Stimulated activated CD8-positive, alpha-beta memory T cell treated with anti-CD3 and anti-CD28 coated beads, Interleukin-15, amount 100 ng/mL, for 4 hours (primary cell): ENCODE measurements at places on chromosomes 4 and X.

GRCh38 chr4:188143731-188144130 is 4.5 kb downstream of the TRIML1 start:
- no peak for DNase-seq

DNA sequence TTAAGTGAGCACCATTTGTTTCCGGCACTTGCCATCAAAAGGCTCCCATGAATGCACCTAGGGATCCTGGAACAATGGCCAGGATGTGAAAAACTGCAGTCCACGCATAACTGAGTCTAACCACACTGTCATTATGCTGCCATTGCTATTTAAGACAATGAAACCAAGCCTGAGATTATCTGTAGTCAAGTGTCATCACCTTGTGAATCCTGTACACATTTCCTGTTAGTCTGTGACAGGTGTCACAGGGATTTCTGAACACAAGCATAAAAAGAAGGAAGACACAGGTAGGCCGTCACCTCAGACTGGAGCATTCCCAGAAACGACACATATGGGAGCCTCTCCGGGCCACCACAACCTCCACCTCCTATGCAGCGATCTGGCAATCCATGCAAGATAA is 66.7 kb downstream of the HADH start:
- no peak for DNase-seq

- DNase-seq, result no peak
These were observed 135.3 kb upstream of the IL1RAPL2 start for GRCh38 chrX:104430742-104431119.

- DNase-seq, result no peak
These were observed 112.0 kb upstream of the TTC29 start for GRCh38 chr4:147057611-147058190.

DNA sequence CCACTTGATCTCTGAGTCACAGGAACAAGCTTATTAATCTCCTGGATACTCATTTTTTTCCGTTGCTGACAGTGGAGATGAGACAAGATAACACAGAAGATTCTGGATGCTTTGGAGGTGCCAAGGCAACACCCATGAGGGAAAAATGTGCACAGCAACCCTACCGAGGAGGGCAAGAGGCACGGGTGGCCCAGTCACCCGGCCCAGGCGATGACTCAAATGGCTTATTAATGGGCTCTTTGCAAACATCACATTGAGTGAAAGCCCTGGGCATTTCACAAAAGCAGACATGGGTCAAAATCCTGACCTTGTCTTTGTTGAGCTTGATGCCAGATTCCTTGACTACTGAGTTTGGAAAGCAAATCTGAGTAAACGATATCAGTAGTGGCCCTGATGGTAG is 315.1 kb downstream of the STK32B start:
- no peak for DNase-seq

GRCh38 chr4:77187322-77187721 is 30.3 kb downstream of the CCNG2 start:
- no peak for DNase-seq

DNA sequence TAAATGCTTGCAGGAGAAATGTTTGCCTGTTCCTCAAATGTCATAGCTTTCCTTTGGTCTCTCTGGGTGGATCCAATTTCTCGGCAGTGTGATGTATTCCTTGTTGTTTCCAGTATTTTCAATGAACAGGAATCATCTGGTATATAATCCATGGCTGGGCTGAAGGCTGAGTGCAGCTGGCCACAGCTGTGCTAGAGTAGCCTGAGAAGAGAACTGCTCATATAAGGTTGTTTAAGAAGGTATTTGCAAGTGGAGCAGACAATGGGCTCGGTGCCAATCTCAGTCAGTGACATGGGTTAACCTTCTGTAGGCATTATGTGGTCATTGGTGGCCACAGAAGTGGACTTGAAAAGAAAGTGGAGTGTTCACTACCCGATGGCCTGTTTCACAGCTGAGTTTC is 390.3 kb downstream of the SPRY1 start:
- DNase-seq, result no peak

DNA sequence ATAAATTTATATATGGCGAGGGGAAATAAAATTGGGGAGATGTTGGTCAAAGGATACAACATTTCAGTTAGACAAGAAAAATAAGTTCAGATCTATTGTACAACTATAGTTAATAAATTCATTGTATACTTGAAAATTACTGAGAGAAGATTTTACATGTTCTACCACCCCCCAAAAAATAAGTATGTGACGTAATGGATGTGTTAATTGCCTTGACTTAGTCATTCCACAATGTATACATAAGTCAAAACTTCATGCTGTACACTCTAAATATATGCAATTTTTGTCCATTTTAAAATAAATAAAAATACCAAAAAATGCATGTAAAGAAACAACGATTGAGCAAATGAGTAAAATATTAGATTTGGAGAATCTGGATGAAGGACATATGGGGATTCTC is 1.8 kb downstream of the USP11 start:
- DNase-seq, result no peak

DNA sequence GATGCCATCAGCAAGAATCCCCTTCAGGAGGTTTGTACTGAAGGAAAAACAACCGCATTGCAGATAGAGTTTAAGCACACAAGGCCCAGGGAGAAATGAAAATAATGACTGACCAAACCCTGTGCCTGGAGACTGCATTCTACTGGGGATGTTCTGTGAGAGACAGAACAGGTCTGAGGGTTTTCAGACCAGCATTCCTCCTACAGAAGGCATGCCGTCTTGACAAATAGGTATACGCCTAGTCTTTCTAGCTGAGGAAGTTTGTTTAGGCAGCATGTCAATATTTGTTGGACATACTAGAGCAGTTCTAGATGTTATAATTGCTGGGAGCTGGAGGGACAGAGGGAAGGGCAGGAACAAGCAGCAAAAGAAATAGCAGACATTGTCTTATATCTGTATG is 68.4 kb upstream of the SCOC start:
- DNase-seq, result no peak

DNA sequence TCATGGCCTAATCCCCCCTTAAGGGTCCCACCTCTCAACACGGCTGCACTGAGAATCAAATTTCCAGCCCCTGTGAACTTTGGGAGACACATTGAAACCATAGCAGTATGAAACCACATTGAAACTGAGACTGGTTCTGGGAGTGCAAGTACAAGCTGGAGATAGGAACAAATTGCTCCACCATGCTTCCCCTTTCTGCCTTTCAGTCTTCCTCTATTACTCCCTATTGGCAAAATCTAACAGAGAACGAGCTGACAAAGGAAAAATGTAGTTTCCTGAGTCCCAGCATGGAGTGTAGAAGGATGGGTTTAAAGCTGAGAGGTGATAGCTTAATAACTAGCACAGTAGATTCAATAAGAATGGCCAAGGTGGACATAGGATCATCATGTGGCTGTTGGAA is 161.7 kb upstream of the RPL34 start:
- DNase-seq, result no peak

GRCh38 chrX:47243351-47243750 is 10.5 kb downstream of the USP11 start:
- DNase-seq, result no peak

- peak; percentile 48 for DNase-seq
These were observed 43.1 kb upstream of the FAM9C start for GRCh38 chrX:13087322-13088155.

DNA sequence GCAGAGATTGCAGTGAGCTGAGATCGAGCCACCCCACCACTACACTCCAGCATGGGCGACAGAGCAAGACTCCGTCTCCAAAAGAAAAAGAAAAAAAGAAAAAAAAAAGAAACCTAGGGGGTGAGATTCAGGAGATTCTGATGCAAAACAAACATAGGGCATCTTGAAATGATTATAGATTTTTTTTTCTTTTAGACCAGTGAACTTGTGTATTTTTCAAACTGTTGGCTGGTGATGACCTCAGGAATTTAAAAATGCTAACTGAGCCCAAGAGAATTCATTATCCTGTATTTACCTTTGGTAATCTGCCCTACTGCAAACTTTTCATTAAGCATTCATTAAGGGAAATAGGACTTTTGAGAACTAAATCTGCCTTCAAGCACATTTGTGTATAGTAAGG is 20.6 kb downstream of the ATP10D start:
- no peak for DNase-seq

- DNase-seq, result no peak
These were observed 44.1 kb upstream of the KDR start for GRCh38 chr4:55169352-55169961.

DNA sequence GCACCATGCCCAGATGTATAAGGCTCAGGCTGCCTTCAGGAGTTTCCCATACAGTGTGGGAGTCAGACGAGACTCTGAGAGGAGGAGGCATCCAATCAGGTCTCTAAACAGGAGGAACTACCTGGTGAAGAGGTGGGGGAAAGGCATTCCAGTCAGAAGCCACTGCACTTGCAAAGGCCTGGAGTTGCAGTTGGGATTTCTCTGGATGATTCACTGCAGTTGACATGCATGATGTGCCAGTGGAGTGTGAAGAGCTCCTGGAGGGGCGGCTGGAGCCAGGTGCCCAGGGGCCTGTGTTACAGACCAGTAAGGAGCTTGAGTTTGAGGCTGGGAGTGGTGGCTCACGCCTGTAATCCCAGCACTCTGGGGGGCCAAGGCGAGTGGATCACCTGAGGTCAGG is 339.1 kb downstream of the ARHGAP10 start:
- DNase-seq, result no peak

DNA sequence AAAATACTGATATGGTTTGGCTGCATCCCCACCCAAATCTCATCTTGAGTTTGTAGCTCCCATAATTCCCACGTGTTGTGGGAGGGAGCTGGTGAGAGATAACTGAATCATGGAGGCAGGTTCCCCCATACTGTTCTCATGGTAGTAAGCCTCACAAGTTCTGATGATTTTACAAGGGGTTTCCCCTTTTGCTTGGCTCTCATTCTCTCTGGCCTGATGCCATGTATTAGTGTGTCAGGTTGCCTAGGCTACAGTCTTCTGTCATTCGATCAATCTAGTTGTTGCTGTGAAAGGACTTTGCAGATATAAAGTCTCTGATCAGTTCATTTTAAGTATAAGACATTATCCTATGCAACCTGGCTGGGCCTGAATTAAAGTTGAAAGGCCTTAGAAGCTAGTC is 209.3 kb upstream of the MAOA start:
- no peak for DNase-seq

GRCh38 chrX:10042055-10042454 is 74.9 kb downstream of the CLDN34 start:
- no peak for DNase-seq

- no peak for DNase-seq
These were observed 86.2 kb upstream of the KIT start for GRCh38 chr4:54571293-54572151.

- no peak for DNase-seq
These were observed 17.2 kb upstream of the MRPL1 start for GRCh38 chr4:77845400-77845799.

DNA sequence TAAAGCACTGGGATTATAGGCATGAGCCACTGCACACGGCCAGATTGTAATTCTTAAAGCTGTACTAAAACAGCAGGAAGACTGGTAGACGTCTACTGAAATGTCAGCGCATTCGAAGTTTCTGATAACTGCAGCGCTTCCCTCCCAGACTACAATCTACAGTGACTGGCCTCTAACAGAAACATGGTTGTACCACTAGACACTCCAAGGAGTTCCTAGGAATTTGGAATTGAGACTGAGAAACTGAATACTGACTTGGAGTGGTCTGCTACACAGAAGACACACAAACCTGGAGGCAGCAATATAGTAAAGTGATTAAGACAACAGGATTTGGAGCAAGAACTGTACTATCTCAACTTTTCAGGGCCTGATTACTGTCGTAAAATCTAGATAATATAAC is 937 bp downstream of the HELQ start:
- no peak for DNase-seq

GRCh38 chrX:1093121-1093520 is 119.3 kb downstream of the CRLF2 start:
- no peak for DNase-seq

- no peak for DNase-seq
These were observed 127.8 kb downstream of the TET2 start for GRCh38 chr4:105274504-105274903.

GRCh38 chr4:29415771-29416170 is 1304.4 kb upstream of the PCDH7 start:
- DNase-seq, result no peak

DNA sequence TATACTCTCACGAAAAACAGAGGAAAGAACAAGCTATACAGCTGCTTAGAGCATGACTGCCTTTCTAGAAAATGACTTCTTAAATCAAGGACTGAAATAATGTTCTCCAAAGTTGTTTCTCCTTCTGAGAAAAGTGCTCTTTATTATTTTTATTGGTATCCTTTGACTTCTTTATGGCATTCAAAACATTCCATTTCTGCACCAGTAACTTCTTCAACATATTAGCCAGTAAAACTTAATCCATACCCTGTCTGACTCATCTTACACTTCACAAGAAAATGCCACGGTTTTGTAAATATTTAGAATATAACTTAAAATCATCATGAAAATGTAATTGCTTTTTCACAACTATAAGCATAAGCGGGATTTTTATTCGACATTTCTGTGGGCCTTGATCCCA is 180.4 kb downstream of the NR3C2 start:
- DNase-seq, result no peak

- no peak for DNase-seq
These were observed 71.5 kb upstream of the ENPP6 start for GRCh38 chr4:184289179-184289535.

GRCh38 chr4:40916218-40916555 is 166.4 kb downstream of the NSUN7 start:
- DNase-seq, result no peak
